AG09319 (cell line): ENCODE measurements at places on chromosomes 2 and 18.

GRCh38 chr2:234245945-234246344 is 195.4 kb downstream of the SPP2 start:
- DNase-seq, result no peak

DNA sequence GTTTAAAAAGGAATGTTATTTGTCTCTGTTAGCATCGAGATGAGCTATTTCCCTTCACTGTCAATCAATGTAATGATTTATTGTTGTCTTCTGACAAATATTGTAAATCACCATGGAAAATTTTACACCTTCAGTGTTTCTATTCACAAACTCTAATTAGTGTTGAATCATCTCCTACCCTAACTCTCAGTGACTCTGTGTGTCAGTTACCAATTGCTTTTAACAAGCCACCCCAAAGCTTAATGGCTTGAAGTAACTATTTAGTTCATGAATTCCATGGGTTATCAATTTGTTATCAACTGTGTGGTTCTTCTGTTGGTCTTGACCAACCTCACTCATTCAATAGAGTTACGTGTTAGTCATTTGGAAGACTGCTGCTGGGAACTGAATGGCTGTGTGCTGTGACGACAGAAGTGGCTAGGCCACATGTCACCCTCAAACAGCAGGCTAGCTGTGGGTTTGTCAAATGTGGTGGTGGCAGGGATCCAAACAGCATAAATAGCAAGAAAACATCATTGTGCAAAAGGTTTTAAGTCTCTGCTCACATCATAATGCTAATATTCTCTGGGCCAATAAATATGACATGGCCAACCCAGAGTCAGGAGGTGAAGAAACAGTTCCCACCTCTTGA is 910.8 kb upstream of the CDH2 start:
- no peak for DNase-seq

GRCh38 chr2:233300401-233300800 is 7.2 kb upstream of the SAG start:
- no peak for DNase-seq

DNA sequence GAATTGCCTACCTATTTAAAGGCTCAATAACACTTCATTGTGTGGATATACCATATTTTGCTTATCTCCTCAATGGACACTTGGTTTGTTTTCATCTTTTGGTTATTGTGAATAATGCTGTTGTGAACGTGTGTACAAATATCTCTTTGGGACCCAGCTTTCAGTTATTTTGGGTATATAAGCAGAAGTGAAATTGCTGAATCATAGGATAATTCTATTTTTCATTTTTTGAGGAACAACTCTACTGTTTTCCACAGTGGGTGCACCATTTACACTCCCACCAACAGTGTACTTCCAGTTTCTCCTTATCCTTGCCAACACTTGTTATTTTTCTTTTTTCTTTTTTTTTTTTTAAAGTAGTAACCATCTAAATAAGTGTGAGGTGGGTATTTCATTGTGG is 29.0 kb downstream of the PTPN4 start:
- DNase-seq, result no peak

DNA sequence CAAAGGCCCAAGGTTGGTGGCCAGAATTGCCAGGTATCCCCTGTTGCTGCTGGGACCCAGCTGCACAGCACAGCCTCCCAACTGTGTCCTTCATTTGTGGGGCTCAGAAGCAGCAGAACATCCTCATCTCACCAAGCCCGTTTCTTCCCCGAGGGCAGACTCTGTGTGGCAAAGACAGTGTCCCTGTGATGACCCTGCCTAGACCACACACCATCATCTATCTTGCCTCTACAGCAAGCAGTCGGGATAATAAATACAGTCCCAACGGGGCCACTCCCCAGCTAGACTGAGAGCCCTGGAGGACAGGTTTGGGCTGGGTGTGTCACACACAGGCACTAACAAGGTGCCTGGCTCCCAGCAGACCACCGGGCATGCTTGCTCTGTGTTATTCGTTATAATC is 93.4 kb downstream of the PTGR3 start:
- no peak for DNase-seq
